ENCODE measurements at places on chromosomes 11 and 22. TPM values are rescaled to one million over a fixed set of nuclear protein-coding genes. Genes with fewer than 3 reads are reported as not detected.

PRG3 gene
- not detected for total RNA-seq

RCOR2 gene
- 0.53 TPM for total RNA-seq

CHST1 gene
- 0.21 TPM for total RNA-seq

GRK2 gene
- 101 TPM for total RNA-seq

FBXO3 gene
- 35.6 TPM for total RNA-seq

PDGFB gene
- 10.2 TPM for total RNA-seq

CHEK2 gene
- 10.9 TPM for total RNA-seq

OR52I2 gene
- total RNA-seq, result not detected

PAMR1 gene
- total RNA-seq, result 3.8 TPM

- DNase-seq, result no peak
Measured at GRCh38 chr22:29475550-29475949, 4.5 kb upstream of the NEFH start.

DNA sequence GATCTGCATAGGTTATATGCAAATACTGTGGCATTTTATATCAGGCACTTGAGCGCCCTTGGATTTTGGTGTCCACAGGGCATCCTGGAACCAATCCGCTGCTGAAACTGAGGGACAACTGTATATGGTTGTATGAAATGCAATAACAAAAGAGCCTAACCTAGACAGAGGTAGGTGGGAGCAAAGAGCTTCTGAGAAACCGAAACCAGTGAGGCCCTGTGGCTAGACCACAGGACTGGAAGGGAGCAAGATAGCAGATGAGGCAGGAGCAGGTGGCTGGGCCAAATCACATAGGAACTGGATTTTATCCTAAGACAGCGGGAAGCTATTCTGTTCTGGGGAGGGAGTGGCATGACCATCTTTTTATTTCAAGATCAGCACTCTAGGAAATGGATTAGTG is 30.1 kb downstream of the RCN1 start:
- DNase-seq, result peak; percentile 94

GRCh38 chr11:82752801-82753200 is 19.1 kb upstream of the FAM181B start:
- DNase-seq, result no peak

GRCh38 chr11:72971192-72971967 is 157.2 kb downstream of the ATG16L2 start:
- DNase-seq, result no peak

DNA sequence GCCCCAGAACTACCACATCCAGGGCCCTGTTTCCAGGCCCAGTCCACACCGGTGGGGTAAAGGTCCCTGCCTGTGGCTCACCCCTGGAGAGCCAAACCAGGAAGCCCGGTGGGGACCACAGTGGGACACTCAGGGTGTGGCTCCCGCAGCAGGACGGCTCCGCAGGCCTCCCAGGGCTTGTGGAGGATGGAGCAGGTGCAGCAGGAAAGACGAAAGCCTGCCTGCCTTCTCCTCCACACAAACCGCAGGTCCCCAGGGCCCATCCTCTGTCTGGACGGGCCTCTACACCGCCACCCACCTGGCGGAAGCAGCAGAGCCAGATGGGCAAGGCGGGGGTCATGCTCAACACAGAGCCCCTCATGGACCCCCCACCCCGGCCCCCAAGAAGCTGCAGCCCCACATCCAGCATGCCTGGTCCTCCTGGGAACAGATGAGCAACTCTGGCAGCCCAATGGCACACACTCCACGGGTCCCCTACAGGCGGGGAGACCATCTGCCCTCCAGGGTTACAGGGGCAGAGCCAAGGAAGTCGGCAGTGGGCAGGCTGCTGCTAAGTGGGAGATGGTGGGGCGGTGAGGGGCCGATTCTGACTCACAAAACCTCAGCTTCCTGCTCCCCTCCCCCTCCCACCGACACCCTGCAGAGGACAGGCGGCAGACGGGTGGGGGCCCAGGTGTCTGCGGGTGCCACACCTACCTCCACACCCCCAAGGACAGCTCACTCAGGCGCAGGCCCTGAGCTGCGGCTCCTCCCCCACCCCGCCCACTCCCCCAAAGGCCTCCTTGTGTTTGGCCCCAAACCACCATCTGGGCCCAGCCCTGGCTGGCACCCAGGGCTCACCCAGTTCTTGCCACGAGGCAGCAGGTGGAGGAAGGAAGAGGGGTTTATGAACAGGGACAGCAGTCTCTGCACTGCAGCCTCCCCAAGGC is 5.2 kb downstream of the SBF1 start:
- peak; percentile 87 for DNase-seq

- DNase-seq, result no peak
Measured at GRCh38 chr22:25869771-25870170, 127.8 kb downstream of the MYO18B start.

GRCh38 chr11:43467958-43468357 is 109.2 kb downstream of the TTC17 start:
- DNase-seq, result no peak

GRCh38 chr11:119012629-119013170 is 5.4 kb downstream of the RPS25 start:
- DNase-seq, result no peak

- DNase-seq, result no peak
Measured at GRCh38 chr11:1852271-1852876, 510 bp upstream of the LSP1 start.

GRCh38 chr22:19821523-19822300 is 33.0 kb downstream of the GNB1L start:
- no peak for DNase-seq

DNA sequence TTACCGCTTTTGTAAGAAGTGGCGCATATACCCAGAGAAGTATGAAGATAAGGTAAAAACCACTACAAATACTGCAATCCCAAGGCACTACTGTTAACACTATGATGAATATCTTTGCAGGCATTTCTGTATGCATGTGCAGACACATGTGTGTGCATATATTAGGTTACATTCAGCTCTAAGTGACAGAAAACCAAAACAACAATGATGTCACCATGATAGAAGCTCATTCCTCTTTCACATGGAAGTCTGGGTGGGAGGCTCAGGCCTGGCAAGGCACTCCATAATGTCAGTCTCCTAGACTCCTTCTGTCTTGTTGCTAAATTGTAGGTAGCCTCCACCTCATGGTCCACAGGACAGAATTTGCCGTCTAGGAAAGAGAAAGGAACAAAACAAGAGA is 63.0 kb upstream of the SLC6A5 start:
- no peak for DNase-seq

DNA sequence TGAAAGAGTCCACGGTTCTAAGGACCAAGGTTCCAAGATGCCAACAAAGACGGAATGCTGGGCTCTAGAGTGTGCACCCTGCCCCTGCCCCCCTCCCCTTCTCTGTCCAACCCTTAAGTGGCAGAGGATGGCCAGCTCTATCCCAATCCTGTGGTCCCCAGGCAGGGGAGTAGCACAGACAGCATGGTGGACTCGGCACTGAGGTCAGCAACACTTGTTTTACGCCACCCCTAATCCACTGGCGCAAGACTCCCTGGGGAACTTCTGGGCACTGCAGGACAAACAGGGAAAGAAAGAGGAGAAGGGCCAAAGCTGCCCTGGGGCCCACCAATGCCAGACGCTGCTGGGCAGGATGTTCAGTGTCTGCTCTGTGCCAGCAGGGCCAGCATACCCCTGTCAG is 18.9 kb downstream of the GDPD5 start:
- no peak for DNase-seq

DNA sequence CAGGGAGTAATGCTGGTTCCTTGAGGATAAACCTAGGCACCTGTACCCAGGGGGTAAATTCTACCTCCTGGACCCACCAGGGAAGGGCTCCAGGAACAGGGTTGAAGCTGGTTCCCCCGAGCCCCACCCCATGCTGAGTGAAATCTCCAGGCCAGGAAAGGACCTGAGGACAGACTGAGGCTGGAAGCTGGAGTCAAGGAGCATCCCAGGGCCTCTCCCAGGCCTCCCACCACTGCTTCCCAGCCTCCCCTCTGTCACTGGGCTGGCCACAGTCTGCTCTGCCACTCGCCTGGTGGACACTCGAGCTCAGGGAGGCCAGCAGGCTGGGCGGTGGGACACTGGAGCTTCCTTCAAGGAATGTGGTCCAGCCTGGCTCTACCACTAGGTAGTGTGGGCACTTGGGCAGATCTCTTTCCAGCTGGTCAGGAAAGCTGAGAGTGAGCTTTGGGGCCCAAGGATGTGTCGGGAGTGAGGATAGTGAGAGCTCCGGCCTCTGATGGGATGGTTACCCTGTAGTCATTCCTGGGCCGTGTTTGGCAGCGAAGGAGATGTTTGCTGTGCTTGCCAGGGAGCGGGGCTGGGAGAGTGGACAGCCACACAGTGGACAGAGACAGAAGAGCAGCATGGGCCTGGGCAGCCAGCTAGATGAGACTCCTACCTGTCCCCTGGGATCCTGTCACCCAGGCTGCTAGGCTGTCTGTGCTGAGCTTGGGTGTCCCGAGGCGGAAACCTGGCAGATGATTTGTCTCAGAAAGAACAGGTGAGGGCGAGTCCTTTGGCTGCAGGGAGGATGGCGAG is 3.4 kb downstream of the OVOL1 start:
- DNase-seq, result no peak

DNA sequence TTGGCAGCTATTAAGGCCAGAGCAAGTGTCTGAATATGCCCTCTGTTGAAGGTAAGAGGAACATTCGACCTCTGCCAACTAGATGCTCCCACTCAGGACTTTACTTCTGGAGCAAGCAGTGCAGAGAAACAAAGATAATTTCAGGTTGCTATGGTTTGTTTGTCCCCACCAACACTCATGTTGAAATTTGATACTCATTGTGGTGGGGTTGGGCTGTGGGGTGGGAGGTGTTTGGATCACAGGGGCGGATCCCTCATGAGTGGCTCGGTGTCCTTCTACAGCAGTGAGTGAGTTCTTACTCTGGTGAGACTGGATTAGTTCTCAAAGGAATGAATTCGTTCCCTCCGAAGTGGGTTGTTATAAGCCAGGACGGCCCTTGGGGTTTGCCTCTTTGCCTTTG is 12.0 kb downstream of the OR8A1 start:
- DNase-seq, result peak; percentile 7

DNA sequence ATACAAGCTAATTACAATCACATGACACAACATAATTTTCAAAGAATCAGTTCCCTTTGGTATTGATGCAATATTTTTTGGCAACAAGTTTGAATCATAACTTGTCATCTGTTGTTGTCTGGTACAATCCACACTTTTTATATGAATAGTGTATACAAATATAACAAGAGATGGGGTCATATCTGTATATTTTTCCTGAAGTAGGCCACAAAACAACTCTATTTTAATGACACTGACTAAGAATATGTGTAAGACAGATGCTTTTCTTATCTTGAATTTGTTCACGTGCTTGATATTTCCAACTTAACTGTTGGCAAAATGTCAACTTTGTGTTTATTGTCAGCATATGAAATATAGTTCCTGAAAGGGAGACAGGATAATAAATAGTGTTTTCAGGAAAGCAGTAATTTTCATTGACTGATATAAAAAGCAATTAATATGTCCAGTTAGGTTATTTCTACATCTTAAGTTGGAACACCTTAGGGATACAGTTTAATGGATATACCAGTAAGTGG is 27.9 kb downstream of the NOX4 start:
- DNase-seq, result no peak

GRCh38 chr22:18090286-18090685 is 12.5 kb downstream of the PEX26 start:
- DNase-seq, result no peak

GRCh38 chr22:17443405-17444203 is 74.3 kb downstream of the CECR2 start:
- DNase-seq, result peak; percentile 38

- DNase-seq, result no peak
Measured at GRCh38 chr22:19525666-19526065, 1.5 kb upstream of the CLDN5 start.

GRCh38 chr22:39721206-39722031 is 150.9 kb downstream of the CACNA1I start:
- no peak for DNase-seq

GRCh38 chr11:65058419-65059054 is at the start of gene NAALADL1:
Gene NAALADL1, minus strand, starts transcription at chr11:65058553. Its CDS starts 32 bp downstream, at chr11:65058521.
- DNase-seq, result no peak

DNA sequence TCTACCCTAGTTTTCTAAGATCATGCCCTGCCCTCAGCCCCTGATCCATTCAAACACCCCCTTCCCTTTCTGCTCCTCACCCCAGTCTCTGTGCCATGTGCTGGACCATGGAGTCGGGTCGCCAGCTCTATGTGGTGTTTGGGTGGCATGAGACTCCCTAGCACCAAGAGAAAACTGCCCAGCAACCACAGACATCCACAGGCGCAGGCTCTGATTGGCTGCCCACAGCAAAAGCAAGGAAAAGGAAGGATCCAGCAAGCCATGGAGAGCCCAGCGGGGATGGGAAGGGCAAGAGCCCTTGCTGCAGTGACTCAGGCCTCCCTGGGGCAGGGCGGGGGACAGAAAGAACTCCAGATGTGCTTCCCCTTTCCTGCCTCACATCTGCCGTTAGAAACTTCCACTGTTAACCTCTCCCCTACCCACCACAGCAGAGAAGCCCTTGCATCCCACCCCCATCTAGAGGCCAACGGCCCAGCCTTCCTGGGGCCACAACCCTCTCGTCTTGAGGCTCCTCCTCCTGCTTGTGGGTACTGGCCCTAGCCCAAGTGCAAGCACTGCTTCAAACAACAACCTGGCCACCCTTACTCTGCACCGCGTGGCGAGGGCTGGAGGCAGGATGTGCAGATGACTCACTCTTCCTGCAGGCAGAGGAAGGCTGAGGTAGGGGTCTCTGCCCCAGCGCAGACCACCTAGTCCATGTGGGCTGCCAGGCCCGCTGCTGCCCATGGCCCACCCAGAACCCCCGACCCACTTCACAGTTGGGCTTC is 9.7 kb upstream of the AHNAK start:
- DNase-seq, result peak; percentile 98

DNA sequence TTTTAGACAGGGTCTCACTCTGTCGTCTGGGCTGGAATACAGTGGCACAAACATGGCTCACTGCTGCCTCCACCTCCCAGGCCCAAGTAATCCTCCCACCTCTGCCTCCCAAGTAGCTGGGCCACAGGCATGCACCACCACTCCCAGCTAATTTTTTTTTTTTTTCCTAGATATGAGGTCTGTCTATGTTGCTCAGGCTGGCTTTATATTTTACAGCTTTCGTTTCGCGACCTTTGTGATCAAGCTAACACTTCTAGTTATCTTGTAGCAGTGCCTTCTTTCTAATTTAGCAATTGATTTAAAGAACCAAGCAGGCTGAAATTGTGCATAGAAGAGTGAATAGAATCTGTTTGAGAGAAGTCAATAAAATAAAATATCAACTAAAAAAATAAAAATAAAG is 11.3 kb downstream of the CKAP5 start:
- DNase-seq, result no peak

GRCh38 chr11:131999084-131999483 is 628.7 kb downstream of the NTM start:
- no peak for DNase-seq

DNA sequence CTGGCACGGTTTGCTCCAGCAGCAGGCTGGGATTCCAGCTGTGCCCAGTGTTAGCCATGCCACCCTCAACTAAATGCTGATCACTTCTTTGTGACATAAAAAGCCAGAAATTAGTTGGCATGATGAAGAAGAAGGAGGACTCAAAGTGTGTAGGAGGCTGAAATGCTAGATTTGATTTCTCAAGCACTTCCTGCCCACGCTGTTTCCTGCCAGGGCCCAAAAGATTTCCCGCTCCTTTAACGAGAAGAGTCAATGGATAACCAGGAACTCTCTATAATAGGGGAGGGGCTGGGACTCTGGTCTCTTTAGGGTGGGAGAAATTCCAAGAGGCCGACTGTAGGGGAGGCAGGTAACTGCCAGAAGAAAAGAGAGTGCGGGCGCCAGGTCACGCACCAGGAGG is 26.4 kb downstream of the APOL3 start:
- DNase-seq, result no peak

- DNase-seq, result no peak
Measured at GRCh38 chr11:86463955-86464354, 89.3 kb downstream of the CCDC81 start.

GRCh38 chr22:20064140-20064480 is 15.9 kb upstream of the DGCR8 start:
- no peak for DNase-seq

Data from myocyte (in vitro differentiated cells).